ENCODE measurements at places on chromosomes 13 and 19. TPM values are rescaled to one million over a fixed set of nuclear protein-coding genes. Genes with fewer than 3 reads are reported as not detected.

The KCTD4 gene
- 0.60 TPM for total RNA-seq

- DNase-seq = no peak
Measured at GRCh38 chr13:75146436-75146835, 335.5 kb downstream of the TBC1D4 start.

GRCh38 chr19:823565-824121 is 1.9 kb upstream of the PLPPR3 start:
- DNase-seq = no peak

DNA sequence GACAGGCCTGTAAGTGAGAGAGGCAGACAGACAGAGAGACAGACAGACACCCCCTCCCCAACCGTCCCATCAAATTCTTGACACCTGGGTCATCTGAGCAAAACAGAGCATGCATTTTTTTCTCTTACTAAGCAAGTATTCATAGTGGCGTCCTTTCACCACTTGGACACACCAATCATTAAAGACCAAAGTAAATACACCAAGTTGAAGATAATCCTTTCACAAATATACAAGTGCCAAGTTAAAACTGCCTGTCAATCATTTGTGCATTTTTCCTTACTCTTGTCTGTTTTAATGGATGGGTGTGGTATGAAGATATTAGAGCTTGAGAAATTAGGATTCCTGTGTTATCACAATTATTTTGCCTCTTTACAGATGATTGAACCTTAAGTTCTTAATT is 337.3 kb downstream of the ATP8A2 start:
- no peak for DNase-seq

- DNase-seq = no peak
Measured at GRCh38 chr13:81031996-81032395, 691.1 kb upstream of the SPRY2 start.

- DNase-seq = no peak
Measured at GRCh38 chr19:43735013-43735412, 19.1 kb downstream of the IRGC start.

DNA sequence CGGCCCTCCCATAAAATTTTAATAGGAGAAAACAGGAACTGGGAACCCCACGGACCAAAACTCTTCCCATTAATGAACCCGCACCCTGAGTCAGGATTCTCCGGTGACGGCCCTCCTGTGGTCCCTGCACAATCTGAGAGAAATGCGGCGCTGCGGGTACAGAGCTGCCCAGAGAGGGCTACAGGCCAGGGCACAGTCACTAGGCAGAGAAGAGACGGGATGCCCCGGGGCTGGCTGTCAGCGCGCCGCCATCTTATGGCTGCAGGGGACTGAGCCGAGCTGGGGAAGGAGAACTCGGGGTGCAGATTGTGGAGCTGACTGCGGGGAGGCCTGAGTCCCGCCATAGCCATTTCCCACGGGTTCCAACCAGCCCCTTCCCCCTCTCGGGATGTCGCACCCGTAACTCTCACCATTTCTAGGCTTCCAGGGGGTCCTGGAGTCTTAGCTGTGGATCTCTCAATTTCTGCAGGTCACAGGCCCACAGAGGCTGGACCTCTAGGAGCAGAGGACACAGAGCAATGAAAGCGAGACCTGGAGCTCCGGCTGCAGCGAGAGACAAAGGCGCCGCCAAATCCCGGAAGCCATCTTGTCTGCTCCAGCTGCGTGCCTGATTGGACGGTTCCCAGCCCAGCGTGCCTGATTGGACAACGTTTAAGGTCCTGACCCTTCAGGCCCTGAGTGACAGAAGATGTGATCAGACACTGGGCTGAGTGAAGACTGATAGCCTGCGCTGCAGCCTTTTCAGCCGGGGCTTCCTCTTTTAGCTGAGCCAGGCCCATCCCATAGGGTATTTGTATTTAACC is at the start of gene ZNF675:
Gene ZNF675, minus strand, starts transcription at position 592 of the 803 bp plus-strand sequence. Its CDS starts 179 bp downstream, at position 413.
- peak; percentile 97 for DNase-seq

DNA sequence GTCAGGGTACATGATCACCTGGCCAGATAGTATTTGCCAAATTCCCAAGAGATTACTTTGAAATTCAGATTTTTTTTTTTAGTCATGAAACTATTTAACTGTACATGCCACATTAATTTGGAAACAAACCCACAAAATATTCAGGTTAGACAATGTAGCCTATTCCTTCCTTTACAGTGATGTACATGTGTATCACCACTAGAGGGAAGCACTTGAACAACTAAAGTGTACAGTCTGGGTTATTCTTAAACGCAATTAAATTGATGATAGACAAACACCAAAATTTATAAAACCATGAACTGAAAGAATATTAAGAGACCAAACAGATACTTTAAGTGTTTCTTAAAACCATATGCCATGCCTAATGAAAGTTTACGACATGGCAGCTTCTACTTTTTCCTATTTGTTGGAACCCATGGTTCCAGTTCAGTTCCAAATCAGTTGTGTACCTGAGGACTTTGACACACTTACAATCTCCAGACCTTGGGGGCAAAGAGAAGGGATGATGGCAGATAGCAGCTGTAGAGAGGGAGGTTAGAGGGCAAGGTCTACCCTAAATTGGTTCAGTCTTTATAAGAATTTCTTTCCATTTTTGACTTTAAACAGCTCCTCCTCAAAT is 52.8 kb downstream of the TNFSF13B start:
- no peak for DNase-seq

DNA sequence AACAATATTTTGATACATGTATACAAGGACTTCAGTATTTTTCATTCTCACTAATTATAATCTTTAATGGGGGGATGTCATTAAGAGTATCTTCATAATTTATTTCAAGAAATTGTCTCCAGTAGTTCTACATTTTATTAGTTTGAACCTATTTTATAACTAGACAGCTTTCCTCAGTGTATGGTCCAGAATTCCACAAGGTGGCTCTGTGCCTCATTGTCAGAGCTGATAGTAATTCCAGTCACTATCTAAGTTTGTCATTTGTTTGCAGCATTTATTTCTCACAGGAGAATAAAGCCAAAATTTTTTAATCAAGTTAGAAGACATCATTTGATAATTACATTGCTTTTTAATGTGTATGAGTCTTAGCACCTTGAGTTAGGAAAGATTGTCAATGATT is 1633.0 kb upstream of the PCDH20 start:
- no peak for DNase-seq

GRCh38 chr19:56678205-56678604 is 6.6 kb upstream of the ZNF835 start:
- DNase-seq = peak; percentile 35

Data from aorta (tissue), 5 donors.